ENCODE measurements at places on chromosomes 7 and 10. TPM values are rescaled to one million over a fixed set of nuclear protein-coding genes. Genes with fewer than 3 reads are reported as not detected.

The STOX1 gene
- 19.8 TPM for total RNA-seq

- H3K4me1 ChIP-seq: no peaks in the 10 kb centered on the region
- no peak for DNase-seq
- no peaks in the 10 kb centered on the region for H3K36me3 ChIP-seq
- no peak overlapping the region for H3K27ac ChIP-seq
- no peaks in the 10 kb centered on the region for H3K27me3 ChIP-seq
These were observed 62.3 kb downstream of the TFPI2 start for GRCh38 chr7:93828260-93828659.

GRCh38 chr10:114967071-114967470 is 29.1 kb downstream of the TRUB1 start:
- no peak overlapping the region for H3K4me3 ChIP-seq
- no peaks in the 10 kb centered on the region for H3K27me3 ChIP-seq
- H3K36me3 ChIP-seq: peaks cover 24% of the 10 kb centered on the region
- H3K27ac ChIP-seq: no peak overlapping the region
- no peak for DNase-seq

DNA sequence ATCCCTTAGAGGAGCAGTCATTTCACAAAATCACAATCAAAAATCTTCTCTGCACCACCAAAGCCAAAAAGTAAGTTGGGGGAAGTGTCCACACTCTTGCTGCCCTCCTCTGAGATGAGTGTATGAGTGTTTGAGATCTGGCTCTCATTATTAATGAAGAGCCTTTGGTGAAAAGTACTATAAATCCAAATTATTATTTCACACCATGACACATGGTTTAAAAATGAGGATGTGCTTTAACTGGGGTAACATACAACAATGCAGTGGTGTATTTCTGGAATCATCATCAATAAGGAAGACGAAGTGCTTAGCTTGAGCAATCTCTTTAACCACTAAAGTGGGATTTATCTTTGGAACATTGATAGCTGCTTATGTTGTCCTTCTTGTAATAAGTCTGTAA is 114.2 kb upstream of the ADAM12 start:
- H3K27me3 ChIP-seq: no peaks in the 10 kb centered on the region
- no peak for DNase-seq
- no peaks in the 10 kb centered on the region for H3K36me3 ChIP-seq

GRCh38 chr7:89517815-89518214 is 636.5 kb upstream of the STEAP1 start:
- no peak overlapping the region for H3K4me3 ChIP-seq
- no peaks in the 10 kb centered on the region for H3K27me3 ChIP-seq
- no peaks in the 10 kb centered on the region for H3K4me1 ChIP-seq
- DNase-seq: no peak

- no peaks in the 10 kb centered on the region for H3K4me1 ChIP-seq
- no peak for DNase-seq
- no peak overlapping the region for H3K4me3 ChIP-seq
- H3K27ac ChIP-seq: no peak overlapping the region
These were observed 269.6 kb upstream of the NEBL start for GRCh38 chr10:21166557-21167287.

DNA sequence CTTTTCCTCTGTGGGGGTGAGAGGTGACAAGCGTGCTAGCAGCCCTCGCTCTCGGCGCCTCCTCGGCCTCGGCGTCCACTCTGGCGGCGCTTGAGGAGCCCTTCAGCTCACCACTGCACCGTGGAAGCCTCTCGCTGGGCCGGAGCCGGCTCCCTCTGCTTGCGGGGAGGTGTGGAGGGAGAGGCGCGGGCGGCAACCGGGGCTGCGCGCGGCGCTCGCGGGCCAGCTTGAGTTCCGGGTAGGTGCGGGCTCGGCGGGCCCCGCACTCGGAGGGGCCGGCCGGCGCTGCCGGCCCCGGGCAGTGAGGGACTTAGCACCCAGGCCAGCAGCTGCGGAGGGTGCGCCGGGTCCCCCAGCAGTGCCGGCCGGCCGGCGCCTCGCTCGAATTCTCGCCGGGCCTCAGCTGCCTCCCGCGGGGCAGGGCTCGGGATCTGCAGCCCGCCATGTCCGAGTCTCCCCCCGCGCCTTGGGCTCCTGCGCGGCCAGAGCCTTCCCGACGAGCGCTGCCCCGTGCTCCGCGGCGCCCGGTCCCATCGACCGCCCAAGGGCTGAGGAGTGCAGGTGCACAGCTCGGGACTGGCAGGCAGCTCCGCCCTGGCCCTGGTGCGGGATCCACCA is 352.8 kb upstream of the PODXL start:
- no peaks in the 10 kb centered on the region for H3K27me3 ChIP-seq
- H3K36me3 ChIP-seq: no peaks in the 10 kb centered on the region
- H3K27ac ChIP-seq: no peak overlapping the region
- DNase-seq: no peak
- no peak overlapping the region for H3K4me3 ChIP-seq
- H3K4me1 ChIP-seq: no peaks in the 10 kb centered on the region

DNA sequence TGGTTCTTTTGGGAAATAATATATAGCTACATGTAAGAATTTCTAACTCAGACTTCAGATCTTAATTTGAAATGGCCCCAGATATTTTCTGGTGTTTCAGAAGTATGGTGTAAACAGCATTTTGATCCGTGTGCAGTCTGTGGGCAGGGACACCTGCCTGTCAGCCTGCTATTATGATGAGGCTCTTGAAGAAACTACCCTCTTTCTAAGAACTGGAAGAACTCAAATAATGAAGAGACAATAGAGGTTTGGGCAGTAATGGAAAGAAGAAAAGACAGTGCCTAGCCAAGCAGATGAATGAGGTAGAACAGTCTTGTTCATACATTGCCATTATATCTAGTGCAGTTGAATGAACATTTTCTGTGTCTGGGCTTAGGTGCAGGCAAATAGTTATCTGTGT is 256.6 kb downstream of the ARHGAP21 start:
- DNase-seq: no peak
- H3K27ac ChIP-seq: no peak overlapping the region
- no peak overlapping the region for H3K4me3 ChIP-seq
- H3K4me1 ChIP-seq: no peaks in the 10 kb centered on the region
- no peaks in the 10 kb centered on the region for H3K36me3 ChIP-seq

GRCh38 chr10:118115701-118116100 is 69.0 kb upstream of the RAB11FIP2 start:
- H3K4me3 ChIP-seq: no peak overlapping the region
- H3K27ac ChIP-seq: no peak overlapping the region
- H3K4me1 ChIP-seq: no peaks in the 10 kb centered on the region
- H3K27me3 ChIP-seq: no peaks in the 10 kb centered on the region
- DNase-seq: no peak
- no peaks in the 10 kb centered on the region for H3K36me3 ChIP-seq

The PGAM2 gene
- 1.9 TPM for total RNA-seq

The GHRHR gene
- not detected for total RNA-seq

- H3K27me3 ChIP-seq: peaks cover 5% of the 10 kb centered on the region
- no peak overlapping the region for H3K27ac ChIP-seq
- H3K36me3 ChIP-seq: no peaks in the 10 kb centered on the region
- DNase-seq: peak; percentile 51
These were observed 136.1 kb upstream of the LYZL2 start for GRCh38 chr10:30765616-30766015.

All from Karpas-422 (cell line).